ENCODE measurements at places on chromosomes 5 and 9.

DNA sequence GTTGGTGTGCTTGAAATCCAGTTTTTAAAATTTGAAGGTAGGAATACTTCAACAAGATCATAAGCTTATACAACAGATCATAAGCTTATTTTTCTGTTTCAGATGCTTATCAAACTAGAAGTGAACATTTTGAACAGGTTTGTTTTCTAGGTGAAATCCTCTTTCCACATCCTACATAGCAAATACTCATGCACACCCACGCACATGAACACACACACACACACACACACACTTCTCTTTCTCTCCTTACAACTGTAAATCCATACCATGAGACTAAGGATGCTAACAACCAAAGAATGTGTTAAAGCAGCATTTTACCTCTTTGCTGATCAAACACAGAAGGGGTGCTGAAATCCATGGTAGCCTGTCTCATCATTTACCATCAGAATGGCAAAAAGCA, 592 bp downstream of the ANKRD55 start:
- no peak for DNase-seq

GRCh38 chr5:56616454-56617160, 198.7 kb upstream of the MAP3K1 start:
- DNase-seq, result no peak

DNA sequence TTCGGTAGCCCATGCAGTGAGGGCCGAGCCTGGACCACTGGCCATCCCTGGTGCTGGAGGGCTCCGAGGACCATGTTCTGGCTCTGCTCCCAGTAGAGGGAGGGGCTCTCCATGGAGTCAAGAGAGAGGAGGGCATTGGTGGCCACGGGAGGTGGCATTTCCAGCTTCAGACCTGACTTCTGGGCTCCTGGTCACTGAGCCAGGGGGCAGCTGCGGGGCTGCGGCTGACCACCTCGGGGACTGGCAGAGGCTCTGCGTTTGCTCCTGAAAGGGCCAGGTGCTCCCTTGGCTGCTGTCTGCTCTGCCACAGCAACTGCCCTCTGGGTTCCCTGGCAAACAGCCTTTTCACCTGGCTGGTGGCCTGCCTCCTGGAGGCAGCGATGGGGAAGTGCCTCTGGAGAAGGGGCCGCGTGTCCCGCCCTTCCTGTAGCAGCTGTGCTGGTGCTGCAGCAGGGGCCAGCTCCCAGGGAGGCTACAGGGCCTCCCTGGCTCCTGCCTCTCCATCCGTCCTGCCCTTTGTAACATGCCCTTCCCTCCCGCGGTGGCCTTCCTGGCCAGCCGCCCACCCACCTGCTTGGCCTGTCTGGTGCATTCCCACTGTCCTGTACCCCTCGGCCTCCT, 144.6 kb downstream of the CACNA1B start:
- no peak for DNase-seq

DNA sequence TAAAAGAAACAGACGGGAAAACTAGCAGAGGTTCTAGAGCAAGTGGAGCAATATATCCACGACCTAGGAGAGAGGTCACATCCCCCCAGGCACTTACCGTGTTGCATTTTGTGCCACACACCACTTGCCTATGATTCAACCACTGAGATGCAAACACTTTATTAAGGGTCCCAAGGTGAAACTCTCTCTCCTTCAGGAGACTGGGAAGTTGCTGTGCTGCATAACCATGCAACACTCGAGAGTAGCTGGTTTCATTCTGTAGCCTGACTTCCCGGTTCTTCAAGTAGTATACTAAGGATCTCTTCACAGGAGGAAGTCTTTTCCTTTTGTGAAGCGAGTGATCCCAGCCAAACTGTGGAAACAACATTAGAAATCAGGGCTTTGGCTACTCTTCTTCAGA, 1.6 kb downstream of the DCAF12 start:
- DNase-seq, result no peak

DNA sequence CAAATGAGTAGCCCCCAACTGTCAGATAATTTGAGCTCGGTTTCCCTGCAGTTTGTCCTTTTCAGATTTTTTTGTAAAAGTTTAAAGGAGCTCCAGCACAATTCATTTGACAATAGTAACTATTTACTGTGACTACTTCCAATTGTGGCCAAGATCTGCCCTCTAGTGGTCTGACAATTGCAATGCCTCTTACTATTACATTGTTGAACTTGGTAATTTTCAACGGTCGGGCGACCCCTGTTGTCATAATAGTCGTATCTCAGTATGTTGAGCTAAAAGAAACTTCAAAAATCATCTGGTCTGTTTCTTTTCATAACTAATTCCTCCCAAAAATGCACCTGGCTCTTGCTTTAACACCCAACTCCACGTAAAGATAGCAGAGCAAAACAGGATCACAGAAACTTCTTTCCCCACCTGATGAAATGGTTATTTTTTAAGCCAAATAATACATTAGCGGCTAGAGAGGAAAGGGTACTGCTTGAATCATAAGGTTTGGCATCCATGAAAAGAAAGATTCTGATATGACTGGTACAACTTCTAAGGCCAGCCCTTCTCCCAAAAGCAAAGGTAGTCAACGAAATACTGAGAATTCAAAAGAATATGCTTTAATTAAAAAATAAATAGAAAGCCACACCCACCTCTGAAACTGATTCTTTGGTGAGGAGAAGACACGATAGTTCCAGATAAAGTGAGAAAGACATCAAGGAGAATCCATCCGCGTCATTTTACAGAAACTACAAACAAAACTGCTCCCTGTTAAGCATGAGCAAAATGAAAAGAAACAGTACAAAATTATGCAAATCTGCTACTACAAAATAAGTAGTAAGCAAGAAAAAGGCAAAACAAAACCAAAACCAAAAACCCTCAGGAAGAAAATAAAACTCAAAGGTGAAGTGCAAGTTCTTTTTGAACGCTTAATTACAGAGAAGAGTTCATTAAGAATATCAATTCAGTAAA, 76.9 kb upstream of the HTR4 start:
- no peak for DNase-seq

GRCh38 chr5:82859451-82860140, 217.6 kb downstream of the TMEM167A start:
- no peak for DNase-seq

DNA sequence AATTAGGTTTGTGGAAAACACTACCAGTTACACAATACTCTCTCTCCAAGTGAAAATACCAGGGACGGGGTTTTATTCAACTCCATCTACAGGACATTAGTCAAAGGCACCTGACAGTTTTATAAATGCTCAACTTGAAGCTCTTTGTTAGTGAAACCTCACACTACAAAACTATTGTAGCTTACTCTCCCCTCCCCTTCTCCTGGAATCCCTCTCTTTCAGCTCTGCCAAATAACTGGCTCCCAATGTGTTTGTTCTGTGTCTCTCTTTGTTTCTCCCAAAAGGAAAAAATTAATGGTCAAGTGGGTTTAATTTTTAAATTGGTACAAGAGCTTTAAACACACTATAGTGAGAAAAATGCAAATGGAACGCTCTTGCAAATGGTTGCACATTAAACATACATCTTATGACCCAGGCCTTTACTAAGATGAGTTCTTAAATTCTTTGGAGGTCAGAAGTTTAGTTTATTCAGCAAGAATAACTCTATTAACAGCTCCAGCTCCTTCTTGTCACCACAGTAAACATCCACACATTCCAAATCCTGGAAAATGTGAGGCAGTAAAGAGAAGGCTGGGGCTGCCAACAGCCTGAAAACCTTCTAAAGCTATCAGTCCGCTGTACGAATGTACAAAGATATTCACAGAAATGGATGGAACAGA, 48.4 kb downstream of the ZNF608 start:
- DNase-seq, result no peak

DNA sequence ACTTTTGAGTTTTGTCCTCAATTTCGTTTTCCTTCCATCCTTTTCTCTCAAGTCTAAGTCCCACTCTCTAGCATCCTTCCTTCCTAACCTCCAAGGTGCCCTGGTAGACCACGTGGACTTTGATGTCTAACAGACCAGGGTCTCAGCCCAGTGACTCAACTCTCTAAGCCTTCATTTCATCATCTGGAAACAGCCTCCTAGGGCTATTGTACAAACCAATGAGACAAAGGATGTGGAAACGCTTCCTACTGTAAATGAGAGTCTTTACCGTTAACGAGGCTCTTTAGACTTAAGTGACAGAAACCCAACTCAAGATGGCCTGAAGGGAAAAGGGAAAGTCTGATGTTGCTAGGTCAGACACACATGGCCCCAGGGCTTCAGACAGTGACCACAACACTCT, 49.2 kb upstream of the CPLX2 start:
- no peak for DNase-seq

- DNase-seq, result no peak
These were observed 244.2 kb upstream of the DAB2 start for GRCh38 chr5:39668980-39669379.

DNA sequence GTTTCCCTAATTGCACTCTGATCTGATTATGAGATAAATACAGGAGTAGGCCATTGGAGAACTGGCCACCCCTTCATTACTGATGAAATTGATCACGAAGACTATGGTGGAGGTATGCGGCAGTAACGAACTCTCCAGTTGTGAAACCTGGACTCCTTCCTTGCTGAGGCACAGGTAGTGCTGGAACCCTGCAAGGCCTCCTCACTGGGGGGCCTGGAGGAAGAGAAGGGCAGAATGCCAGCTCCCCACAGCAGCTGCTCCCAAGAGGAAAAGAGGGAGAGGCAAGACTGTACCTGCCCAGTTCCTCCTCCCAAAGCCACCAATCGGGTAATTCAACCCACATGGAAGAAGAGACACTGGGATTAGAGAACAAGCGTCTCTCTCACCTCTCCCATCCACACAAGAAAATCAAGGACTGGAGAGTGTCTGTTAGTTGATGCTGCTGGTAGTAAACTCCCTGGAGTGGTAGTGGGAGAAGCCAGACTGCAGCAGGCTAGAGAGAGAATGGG, 19.1 kb upstream of the TRIO start:
- DNase-seq, result no peak

DNA sequence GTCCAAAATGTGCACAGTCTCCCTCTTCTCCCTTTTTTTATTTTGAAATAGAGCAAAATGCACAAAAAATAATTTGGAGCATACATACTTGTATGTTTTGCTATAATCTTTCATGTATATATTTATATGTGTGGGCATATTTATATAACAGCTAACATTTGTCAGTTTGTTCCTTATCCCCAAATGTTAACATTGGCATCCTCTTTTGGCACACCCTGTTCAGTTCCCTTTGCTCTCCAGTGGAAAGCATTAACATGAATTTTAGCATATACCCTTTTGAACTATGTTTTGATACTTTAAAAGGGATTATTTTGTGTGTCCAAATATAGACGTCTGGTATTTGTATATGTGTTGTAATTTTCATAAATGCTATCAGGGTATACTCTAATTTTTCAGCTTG, 306.2 kb downstream of the ARHGAP26 start:
- no peak for DNase-seq

DNA sequence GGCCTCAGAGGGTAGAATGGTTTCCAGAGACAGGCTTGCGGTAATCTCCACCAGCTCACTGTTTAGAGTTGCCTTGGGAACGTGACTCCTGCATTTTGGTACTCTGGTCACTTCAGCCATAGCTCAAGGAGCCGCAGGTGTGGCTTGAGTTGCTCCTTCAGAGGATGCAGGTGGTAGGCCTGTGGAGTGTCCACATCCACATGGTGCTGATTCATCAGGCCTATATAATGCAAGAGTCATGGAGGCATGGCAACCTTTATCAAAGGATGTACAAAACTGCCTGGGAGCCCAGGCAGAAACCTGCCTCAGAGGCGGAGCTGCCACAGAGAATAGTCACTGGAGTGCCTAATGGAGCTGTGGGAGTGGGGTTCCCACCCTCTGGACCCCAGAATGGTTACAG, 114.2 kb downstream of the ANXA1 start:
- DNase-seq, result no peak

- DNase-seq, result no peak
These were observed 8.8 kb upstream of the SLC6A7 start for GRCh38 chr5:150181027-150181426.

GRCh38 chr9:133477461-133477860, 1.4 kb downstream of the SLC2A6 start:
- no peak for DNase-seq

DNA sequence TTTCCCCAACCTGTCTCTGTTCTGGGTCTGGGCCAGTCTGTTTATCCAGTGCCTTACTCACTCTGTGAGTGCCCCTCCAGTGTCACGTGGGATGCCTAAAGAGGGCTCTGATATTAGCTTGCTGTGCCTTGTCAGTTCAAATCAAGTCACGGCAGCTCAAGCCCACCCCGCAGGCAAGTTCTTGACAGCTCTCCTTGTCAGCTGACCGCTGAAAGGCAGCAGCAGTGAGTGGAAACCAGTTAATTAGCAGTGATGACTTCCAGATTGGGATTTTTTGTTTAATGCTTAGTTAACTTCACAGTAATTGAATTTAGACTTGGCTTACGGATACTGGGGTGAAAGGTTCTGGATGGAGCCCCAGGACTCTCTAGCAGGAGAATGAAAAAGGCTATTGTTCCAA, 210.1 kb downstream of the PSAT1 start:
- DNase-seq, result no peak

- DNase-seq, result no peak
These were observed 8.0 kb upstream of the LIX1 start for GRCh38 chr5:97150401-97150800.

GRCh38 chr5:41057231-41057630, 13.9 kb downstream of the MROH2B start:
- DNase-seq, result no peak

DNA sequence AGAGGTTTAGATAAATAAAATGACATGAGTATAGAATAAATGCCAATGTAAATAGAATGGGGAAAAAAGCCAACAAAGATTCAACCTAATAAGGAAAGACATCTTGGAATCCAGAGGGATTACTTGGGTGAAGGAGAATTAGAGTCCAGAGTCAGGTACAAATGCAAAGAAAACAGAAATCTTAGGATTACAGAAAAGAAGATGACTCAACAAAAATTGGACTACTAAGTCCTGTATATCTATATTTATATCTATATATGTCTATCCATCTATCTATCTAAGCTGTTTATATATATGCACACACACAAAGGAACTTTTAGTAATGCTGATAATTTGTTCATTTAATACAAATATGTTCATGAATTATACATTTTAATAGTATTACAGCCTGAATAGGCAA, 27.6 kb downstream of the FAM174A start:
- DNase-seq, result no peak

DNA sequence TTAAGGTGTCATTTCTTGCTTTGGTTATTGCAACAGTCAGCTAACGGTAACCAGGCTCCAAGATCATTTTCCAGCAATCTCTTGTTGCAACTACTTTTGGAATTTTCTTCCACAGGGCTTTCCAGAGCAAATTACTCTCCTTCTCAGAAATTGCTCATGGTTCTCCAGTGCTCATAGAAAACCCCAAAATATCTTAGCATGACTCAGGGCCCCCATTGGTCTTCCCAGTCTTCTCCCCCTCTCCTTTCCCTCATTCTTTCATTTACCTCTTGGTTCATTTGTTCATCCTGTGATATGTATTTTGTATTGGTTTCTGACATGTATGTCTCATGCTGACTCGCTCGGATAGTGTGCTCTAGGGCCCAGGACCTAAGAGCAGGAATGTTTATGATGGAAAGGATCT, 35.6 kb downstream of the WWC1 start:
- DNase-seq, result no peak

GRCh38 chr9:129936222-129936621, 101.0 kb downstream of the USP20 start:
- no peak for DNase-seq
